ENCODE measurements at places on chromosomes 6 and 20.
A peak's percentile ranks its signal among the peaks of the same experiment; 100 is the strongest.

- peak; percentile 43 for DNase-seq
Measured at GRCh38 chr6:68876792-68877493, 241.9 kb downstream of the ADGRB3 start.

DNA sequence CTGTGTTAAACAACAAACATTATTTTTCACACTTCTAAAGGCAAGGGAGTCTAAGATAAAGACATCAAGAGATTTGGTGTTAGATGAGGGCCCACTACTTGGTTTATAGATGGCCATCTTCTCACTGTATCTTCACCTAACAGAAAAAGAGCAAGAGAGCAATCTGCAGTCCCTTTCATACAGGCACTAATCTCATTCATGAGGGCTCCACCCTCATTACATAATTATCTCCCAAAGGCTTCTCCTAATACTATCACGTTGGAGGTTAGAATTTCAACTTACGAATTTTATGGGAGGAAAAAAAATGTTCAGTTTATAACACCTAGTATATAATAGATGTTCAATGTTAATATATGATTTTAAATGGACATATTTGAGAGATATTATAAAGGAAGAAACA is 45.6 kb downstream of the HDAC2 start:
- DNase-seq: no peak

DNA sequence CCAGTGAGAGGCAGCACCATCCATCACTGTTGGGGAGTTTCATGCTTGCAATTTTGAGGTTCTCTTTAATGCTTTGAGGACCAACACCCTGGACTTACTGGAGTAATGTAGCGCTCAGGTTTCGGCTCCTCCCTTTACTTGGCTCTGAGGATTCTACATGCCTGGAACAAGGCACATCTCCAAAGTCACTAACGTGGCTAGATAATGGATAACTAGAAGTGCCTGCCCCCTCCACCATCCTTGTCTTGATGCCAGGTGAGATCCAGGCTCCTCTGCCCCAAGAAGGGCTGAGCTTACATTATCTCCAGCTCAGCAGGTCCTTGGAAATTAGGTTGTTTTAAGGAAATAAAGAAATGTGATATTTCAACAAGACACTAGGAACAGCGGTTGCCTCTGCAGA is 75.5 kb upstream of the ZNFX1 start:
- no peak for DNase-seq

- DNase-seq: no peak
Measured at GRCh38 chr20:64142590-64142989, 21.7 kb upstream of the MYT1 start.

DNA sequence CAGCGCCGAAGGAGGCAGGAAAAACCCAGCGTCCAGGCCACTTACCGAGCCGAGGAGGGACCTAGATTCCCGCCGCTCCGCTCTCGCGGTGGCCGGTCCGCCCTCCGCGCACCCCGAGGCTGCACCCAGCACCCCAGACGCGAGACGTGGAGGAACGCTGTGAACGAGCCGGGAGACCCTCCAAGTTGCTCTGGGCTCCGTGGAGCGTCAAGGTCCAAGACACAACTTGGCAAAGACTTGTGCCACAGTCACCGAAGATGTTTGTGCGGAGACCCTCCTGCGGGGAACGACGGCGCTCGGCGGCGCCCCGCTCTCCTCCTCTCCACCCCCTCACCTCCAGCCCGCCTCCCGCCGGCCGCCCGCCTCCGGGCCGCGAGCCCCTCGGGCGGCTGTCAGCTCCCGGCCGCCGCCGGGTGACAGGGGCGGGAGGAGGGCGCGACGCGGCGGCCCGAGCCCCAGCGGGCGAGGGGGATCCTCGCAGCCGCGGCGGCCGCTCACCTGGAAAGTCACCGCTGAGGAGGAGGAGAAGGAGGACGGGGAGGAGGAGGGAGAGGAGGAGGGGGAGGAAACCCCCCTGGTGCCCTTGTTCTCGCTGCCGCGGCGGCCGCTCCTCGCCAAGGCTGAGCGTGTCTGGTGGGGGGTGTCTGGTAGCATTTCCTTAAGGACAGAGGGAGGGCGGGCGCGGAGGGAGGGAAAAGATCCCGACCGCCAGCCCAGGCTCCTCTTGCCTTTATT is 637 bp upstream of the HIVEP2 start:
- peak; percentile 66 for DNase-seq
